Common myeloid progenitor, CD34-positive (primary cell): ENCODE measurements at places on chromosomes 7 and 10.

GRCh38 chr10:7410862-7411670 is at the start of gene SFMBT2:
SFMBT2 (minus strand) TSS chr10:7411034; CDS start chr10:7381898, 29,136 bp downstream.
- peaks cover 56% of the 10 kb centered on the region for H3K4me1 ChIP-seq
- peak within 1 kb of the TSS; percentile 70 for H3K27ac ChIP-seq
- no peaks in the 10 kb centered on the region for H3K36me3 ChIP-seq
- DNase-seq, result peak; percentile 78

GRCh38 chr7:17560516-17560915 is 262.1 kb downstream of the AHR start:
- H3K27ac ChIP-seq, result no peak overlapping the region
- H3K36me3 ChIP-seq, result no peaks in the 10 kb centered on the region
- no peak for DNase-seq
- peaks cover 23% of the 10 kb centered on the region for H3K4me1 ChIP-seq
- no peaks in the 10 kb centered on the region for H3K27me3 ChIP-seq

DNA sequence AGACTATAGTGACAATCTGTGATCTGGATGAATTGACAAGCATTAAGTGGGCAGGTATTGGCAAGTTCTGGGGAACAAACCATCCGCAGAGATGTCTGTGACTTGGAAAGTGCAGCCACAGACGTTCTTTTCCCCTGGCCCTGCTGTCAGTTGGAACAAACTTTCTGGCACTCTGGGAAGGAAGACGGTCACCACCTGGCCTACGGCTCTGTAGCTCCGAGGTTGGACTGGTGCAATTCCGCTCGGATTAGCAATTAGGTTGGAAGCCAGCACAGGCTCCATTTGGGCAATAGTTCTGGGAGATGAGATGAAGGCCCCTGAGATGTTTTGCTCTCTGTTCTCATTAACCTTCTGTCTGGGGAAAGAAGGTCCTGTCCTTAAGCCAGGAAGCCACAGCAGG is 437.5 kb downstream of the CALN1 start:
- no peaks in the 10 kb centered on the region for H3K36me3 ChIP-seq
- no peak for DNase-seq
- H3K4me1 ChIP-seq, result peaks cover 8% of the 10 kb centered on the region
- H3K27me3 ChIP-seq, result no peaks in the 10 kb centered on the region
- H3K27ac ChIP-seq, result no peak overlapping the region

- H3K36me3 ChIP-seq, result no peaks in the 10 kb centered on the region
- DNase-seq, result no peak
- no peak overlapping the region for H3K27ac ChIP-seq
- H3K27me3 ChIP-seq, result no peaks in the 10 kb centered on the region
- H3K4me1 ChIP-seq, result peaks cover 39% of the 10 kb centered on the region
Observed at GRCh38 chr10:88048312-88048711, 184.9 kb downstream of the PTEN start.

- H3K27me3 ChIP-seq, result no peaks in the 10 kb centered on the region
- peak overlapping the region; percentile 86 for H3K27ac ChIP-seq
- peaks cover 6% of the 10 kb centered on the region for H3K36me3 ChIP-seq
- H3K4me3 ChIP-seq, result no peak overlapping the region
Observed at GRCh38 chr7:142807855-142808460, 37.2 kb downstream of the PRSS2 start.

DNA sequence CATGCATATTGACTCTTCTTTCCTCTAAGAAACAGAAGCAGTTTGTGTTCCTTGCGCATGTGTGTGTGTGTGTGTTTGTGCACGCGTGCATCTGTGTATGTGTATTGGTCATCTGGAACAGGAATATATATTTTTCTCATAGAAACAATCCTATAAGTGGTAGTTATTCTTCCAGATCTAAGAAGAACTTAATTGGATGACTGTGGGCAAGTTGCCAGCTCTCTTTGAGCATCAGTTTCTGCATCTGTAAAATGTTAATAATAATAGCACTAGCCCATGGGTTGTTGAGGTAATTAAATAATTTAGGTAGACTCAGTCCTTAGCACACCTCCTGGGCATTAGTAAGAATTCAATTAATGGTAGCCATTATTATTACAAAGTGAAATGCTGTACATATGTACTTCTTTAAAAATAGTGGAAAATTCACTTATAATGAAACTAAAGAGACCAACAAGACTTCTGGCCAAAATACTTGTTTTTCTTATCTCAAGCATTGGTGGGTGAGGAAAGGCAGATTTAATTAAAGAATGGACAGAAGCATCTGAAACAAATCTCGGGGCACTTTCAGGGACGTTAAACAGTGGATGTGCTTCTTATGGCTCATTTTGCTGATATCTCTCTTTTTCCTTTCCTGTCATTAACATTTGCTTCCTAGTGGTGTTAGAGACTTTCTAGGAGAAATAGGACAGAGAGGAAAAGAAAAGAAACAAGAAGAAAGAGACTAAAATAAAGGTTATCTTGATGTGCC is 124.9 kb upstream of the HABP2 start:
- no peaks in the 10 kb centered on the region for H3K36me3 ChIP-seq
- H3K4me3 ChIP-seq, result no peak overlapping the region
- H3K4me1 ChIP-seq, result no peaks in the 10 kb centered on the region
- DNase-seq, result no peak

GRCh38 chr10:128058106-128058749 is 68.0 kb downstream of the MKI67 start:
- H3K27me3 ChIP-seq, result no peaks in the 10 kb centered on the region
- H3K36me3 ChIP-seq, result peaks cover 21% of the 10 kb centered on the region
- no peak overlapping the region for H3K27ac ChIP-seq
- H3K4me3 ChIP-seq, result no peak overlapping the region

DNA sequence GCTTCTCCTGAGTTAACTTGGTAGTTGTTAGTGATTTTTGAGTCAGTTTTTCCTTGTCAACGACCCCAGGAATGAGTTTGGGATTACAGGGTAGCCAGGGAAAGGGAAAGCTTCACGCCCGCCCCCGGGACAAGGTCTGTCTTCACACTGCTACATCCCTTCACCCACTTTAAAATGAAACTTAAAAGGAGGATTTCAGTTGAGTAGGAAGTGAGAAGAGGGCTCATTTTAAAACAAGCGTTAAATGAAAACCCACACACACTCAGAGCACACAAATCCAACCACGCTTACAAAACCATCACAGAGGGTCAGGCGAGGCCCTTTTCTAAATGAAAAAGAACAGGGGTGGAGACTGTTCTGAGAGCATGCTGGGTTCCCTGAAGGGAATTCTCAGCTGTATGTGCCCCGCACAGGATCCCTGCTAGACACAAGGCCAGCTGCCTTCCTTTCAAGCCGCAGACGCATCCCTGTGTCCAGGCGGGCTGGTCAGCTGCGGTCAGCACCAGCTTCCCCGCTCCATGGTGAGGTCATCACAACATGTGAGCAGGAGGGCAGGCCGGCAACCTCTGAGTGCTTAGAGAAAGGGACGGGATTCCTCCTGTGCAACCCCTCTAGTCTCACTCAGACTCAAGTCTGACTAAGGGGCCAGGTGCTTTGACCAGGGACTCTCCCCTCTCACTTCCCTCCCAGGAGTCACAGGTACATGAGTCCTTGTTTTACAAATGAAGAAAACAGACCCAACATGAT is 111.8 kb downstream of the EGFR start:
- no peak overlapping the region for H3K4me3 ChIP-seq
- H3K36me3 ChIP-seq, result no peaks in the 10 kb centered on the region
- no peaks in the 10 kb centered on the region for H3K4me1 ChIP-seq

- no peak overlapping the region for H3K27ac ChIP-seq
- no peaks in the 10 kb centered on the region for H3K4me1 ChIP-seq
- no peak overlapping the region for H3K4me3 ChIP-seq
- peaks cover 90% of the 10 kb centered on the region for H3K36me3 ChIP-seq
Observed at GRCh38 chr7:149009527-149009926, 18.8 kb downstream of the PDIA4 start.

GRCh38 chr10:123848564-123849457 is 42.8 kb downstream of the CPXM2 start:
- H3K4me3 ChIP-seq, result no peak overlapping the region
- no peaks in the 10 kb centered on the region for H3K27me3 ChIP-seq
- no peaks in the 10 kb centered on the region for H3K4me1 ChIP-seq
- no peaks in the 10 kb centered on the region for H3K36me3 ChIP-seq

GRCh38 chr7:21099432-21099831 is 312.7 kb upstream of the SP8 start:
- no peaks in the 10 kb centered on the region for H3K36me3 ChIP-seq
- DNase-seq, result no peak
- H3K4me3 ChIP-seq, result no peak overlapping the region
- no peaks in the 10 kb centered on the region for H3K4me1 ChIP-seq
- H3K27me3 ChIP-seq, result no peaks in the 10 kb centered on the region

GRCh38 chr7:145698526-145699262 is 417.9 kb upstream of the CNTNAP2 start:
- no peak overlapping the region for H3K4me3 ChIP-seq
- no peaks in the 10 kb centered on the region for H3K36me3 ChIP-seq
- no peaks in the 10 kb centered on the region for H3K27me3 ChIP-seq
- no peak for DNase-seq
- no peak overlapping the region for H3K27ac ChIP-seq

- H3K4me1 ChIP-seq, result no peaks in the 10 kb centered on the region
- H3K27me3 ChIP-seq, result peaks cover 3% of the 10 kb centered on the region
- DNase-seq, result no peak
- no peak overlapping the region for H3K27ac ChIP-seq
- H3K36me3 ChIP-seq, result no peaks in the 10 kb centered on the region
- no peak overlapping the region for H3K4me3 ChIP-seq
Observed at GRCh38 chr10:24449321-24449740, 240.4 kb downstream of the KIAA1217 start.

GRCh38 chr10:75982611-75983369 is 551.4 kb downstream of the LRMDA start:
- no peak overlapping the region for H3K4me3 ChIP-seq
- no peak for DNase-seq
- H3K36me3 ChIP-seq, result no peaks in the 10 kb centered on the region
- H3K4me1 ChIP-seq, result no peaks in the 10 kb centered on the region
- no peaks in the 10 kb centered on the region for H3K27me3 ChIP-seq

- DNase-seq, result no peak
- H3K27ac ChIP-seq, result no peak overlapping the region
- no peak overlapping the region for H3K4me3 ChIP-seq
- H3K36me3 ChIP-seq, result no peaks in the 10 kb centered on the region
- H3K27me3 ChIP-seq, result no peaks in the 10 kb centered on the region
- peaks cover 14% of the 10 kb centered on the region for H3K4me1 ChIP-seq
Observed at GRCh38 chr10:110368556-110368955, 63.8 kb upstream of the SMNDC1 start.

DNA sequence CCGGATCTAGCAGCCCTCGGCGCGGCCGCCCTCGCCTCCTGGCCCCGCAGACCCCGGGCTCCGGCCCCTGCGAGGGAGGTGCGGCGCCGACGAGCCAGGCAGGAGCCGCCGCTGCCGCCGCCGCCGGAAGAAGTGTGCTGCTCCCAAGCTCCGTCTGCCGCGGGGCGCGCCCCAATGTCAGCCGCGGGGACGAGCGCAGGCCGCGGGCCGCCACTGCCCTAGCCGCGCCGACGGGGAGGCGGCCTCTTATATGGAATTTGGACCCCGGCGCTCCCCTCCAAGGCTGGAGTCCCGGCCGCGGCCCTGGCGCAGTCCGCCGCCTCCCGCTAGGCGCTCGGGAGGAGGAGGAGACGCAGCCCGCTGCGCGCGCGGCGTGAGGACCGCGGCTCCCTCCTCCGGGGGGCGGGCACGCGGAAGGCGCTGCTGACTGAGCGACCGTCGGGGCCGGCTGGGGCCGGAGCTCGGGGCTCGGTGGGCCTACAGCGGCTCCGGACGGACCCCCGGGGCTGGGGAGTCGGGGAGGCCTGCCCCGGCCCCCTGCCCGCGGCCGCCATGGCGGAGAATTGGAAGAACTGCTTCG is at the start of gene TRIM8:
Gene TRIM8, plus strand, starts transcription at position 414 of the 580 bp plus-strand sequence. Its CDS starts 139 bp downstream, at position 553.
- H3K4me3 ChIP-seq, result peak within 1 kb of the TSS; percentile 79
- H3K36me3 ChIP-seq, result peaks cover 15% of the 10 kb centered on the region
- DNase-seq, result peak; percentile 46
- H3K27ac ChIP-seq, result peak within 1 kb of the TSS; percentile 95

- H3K27ac ChIP-seq, result no peak overlapping the region
- DNase-seq, result no peak
- no peaks in the 10 kb centered on the region for H3K27me3 ChIP-seq
- H3K4me3 ChIP-seq, result no peak overlapping the region
- H3K36me3 ChIP-seq, result no peaks in the 10 kb centered on the region
Observed at GRCh38 chr10:78190051-78190825, 156.6 kb downstream of the RPS24 start.

- no peaks in the 10 kb centered on the region for H3K36me3 ChIP-seq
- H3K4me3 ChIP-seq, result no peak overlapping the region
- peaks cover 28% of the 10 kb centered on the region for H3K4me1 ChIP-seq
- DNase-seq, result no peak
Observed at GRCh38 chr7:151314401-151314800, 27.2 kb upstream of the NUB1 start.

DNA sequence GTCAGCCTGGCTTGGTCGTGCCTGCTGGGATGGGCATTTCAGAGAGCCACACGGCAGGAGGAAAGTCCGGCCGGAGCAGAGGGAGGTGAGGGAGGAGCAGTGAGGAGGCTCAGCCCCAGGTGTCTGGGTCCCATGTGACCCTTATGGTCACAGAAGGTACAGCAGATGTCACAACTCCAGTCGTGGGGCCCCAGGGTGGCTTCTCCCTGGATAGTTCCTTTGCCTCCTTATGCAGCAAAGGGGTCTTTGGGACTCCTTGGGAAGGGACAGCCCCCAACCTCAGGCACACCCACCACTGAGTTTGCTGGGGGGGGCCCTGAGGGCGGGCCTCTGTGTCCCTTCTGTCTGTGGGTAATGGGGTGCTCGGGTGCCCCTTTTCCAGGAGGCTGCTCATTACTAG is 19.6 kb upstream of the PRKAG2 start:
- H3K36me3 ChIP-seq, result no peaks in the 10 kb centered on the region
- no peak for DNase-seq
- no peaks in the 10 kb centered on the region for H3K4me1 ChIP-seq

- H3K4me1 ChIP-seq, result no peaks in the 10 kb centered on the region
- H3K4me3 ChIP-seq, result no peak overlapping the region
- H3K27ac ChIP-seq, result no peak overlapping the region
- H3K36me3 ChIP-seq, result no peaks in the 10 kb centered on the region
Observed at GRCh38 chr10:8229153-8229552, 174.7 kb downstream of the GATA3 start.

GRCh38 chr10:124734311-124735166 is 9.6 kb downstream of the FAM53B start:
- no peak overlapping the region for H3K27ac ChIP-seq
- H3K4me3 ChIP-seq, result no peak overlapping the region

GRCh38 chr7:116752305-116753074 is 80.5 kb downstream of the MET start:
- H3K27me3 ChIP-seq, result no peaks in the 10 kb centered on the region
- peaks cover 3% of the 10 kb centered on the region for H3K4me1 ChIP-seq
- no peaks in the 10 kb centered on the region for H3K36me3 ChIP-seq
- no peak overlapping the region for H3K4me3 ChIP-seq

DNA sequence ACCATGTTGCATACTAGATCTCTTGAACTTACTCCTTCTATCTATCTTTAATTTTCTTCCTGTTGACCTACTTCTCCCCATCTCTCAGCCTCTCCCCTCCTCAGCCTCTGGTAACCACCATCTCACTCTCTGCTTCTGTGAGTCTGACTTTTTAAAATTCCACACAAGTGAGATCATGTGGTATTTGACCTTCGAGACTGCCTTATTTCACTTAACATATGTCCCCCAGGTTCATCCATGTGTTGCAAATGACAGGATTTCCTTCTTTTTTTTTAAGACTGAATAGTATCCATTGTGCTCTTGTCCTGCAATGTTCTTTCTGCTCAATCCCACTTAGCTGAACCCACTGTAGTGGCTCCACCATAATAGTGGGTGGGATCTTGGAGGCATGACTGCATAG is 51.4 kb upstream of the DNAJC1 start:
- no peaks in the 10 kb centered on the region for H3K36me3 ChIP-seq
- DNase-seq, result no peak
- no peak overlapping the region for H3K4me3 ChIP-seq
- no peaks in the 10 kb centered on the region for H3K27me3 ChIP-seq
- H3K4me1 ChIP-seq, result no peaks in the 10 kb centered on the region

GRCh38 chr10:31129271-31129670 is 97.6 kb upstream of the ZNF438 start:
- no peak overlapping the region for H3K4me3 ChIP-seq
- DNase-seq, result peak; percentile 54
